ENCODE measurements at places on chromosomes 4 and X.

DNA sequence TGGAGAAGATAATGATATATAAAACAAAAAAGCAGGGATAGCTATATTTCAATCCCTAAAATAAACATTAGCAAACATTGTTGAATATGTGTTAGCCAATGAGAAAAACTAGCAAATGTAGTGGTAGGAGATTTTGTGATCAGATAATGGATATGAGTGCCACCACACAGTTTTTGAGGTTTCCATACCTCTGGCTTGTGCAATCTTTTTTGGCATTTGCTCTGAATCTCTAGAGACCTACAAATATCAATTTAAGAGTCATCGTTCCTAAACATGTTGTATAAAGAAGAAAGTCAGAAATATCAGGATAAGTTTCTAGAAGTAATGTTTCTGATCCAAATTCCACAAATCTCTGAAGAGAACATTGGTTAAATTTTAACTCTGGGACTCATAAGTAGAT is 308.7 kb downstream of the PDGFC start:
- no peak for DNase-seq

DNA sequence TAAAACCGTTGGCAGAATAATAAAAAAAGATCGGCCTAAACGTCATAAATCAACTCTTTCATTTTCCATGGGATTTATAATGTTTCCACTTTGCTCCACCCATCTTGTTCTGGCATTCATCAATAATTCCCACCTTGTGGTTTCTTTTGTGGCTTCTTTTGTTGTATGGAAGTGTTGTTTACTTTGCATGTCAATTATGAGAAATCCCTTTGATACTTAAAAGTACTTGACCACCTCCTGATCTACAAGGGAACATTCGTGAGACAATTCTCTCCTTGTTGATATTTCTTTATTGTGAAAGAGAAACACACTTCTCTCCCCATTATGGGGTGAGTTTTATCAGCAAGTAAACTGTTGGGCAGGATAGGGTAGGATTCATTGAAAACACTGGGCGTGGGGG is 2.8 kb downstream of the AMELX start:
- DNase-seq = no peak

- no peak for DNase-seq
Observed at GRCh38 chr4:31071508-31072486, 351.6 kb downstream of the PCDH7 start.

DNA sequence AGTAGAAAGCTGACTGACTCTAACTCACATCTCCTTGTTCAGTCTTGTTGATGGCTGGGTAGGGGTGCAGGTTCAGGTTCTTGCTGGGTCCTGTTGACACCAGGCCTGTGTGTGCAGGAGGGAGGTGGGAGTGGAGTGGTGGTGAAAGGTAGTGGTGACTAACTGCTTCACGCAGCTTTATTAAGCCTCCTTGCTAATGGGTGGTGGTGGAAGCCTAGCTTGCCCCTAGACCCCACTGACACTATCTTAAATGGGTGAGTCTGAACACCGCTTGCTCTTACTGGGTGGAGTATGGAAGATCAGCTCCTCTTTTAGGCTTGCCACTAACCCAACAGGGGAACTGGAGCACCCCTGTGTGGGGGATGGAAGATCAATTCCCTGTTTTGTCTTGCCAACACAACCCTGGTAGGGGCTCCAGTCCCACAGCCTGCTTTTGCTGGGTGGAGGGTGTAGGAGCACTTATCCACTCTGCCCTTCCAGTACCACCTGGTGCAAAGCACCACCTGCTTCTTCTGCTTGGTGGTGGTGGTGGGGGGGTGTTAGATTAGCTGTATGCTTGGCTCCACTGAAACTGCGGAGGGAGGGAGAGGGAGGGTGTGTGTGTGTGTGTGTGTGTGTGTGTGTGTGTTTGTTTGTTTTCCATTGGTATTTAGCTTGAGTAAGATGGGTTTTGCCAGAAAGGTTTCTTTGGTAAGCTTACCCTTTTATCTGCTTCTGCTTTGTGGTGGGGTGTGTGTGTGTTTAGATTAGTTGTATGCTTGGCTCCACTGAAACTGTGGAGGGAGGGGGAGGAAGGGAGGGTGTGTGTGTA is 25.6 kb downstream of the KDM6A start:
- no peak for DNase-seq

DNA sequence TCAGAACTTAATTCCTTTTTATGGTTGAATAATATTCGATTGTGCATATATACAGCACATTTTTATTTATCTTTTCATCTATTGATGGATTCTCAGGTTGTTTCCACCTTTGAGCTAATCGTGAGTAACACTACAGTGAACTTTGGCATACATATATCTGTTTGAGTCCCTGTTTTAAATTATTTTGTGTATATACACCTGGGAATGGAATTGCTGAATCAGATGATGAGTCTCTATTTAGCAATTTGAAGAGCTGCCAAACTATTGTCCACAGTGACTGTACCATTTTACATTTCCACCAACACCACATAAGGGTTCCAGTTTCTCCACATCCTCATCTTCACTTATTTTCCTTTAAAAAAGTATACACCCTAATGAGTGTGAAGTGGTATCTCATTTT is 166.2 kb upstream of the FGF13 start:
- DNase-seq = no peak

DNA sequence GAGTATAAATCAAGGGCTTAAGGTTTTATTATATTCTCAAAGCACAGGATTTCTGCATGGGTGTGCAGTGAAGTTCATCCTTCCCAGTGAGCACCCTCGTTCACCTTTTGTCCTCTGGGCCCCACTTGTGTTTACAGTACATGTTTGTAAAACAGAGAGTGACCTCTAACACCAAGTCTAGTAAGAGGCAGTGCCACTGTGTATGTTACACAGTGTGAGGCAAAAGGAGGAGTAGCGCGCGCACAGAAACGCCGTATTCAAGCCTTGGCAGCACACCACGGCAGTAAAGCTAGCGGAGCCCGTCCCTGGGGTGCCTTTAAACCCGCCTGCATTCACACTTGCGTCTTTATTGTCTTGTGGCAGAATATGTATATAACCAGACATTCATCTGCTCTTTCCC is 51.9 kb downstream of the CCNI start:
- no peak for DNase-seq

DNA sequence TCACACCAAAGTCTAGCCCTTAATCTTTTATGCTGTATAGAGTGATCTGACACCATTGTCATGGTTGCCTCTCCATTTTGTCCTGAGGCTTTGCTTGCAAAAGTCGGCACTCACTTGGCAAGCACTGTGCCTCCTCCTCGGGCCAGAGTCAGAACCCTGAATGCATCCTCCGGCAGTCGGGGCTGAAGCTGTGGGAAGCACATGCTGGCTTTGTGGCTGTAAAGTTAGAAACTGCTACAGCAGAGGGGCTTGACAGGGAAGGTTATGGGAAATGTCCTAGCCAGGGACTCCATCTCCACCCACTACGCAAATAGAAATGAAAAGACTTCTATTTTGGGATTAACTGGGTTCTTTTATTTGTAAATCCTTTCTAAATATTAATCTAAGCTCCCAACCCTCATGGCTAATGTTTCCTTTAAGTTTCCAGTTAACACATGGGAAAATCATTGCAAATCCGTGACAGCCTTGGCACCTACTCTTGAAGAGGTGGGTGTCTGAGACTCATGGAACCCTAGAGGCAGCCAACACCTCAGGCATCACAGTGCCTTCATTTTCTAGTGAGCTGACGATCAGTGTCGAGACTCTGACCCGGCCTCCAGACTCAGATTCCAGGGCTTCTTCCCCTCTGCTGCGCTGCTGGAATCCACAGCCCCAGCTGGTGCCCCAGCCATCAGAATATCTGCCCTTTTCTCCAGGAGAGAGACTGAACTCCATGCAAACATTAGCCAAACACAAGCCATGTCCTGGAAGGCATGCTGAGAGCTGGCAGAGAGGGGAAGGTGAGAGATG is 7.9 kb upstream of the CLDN24 start:
- DNase-seq = no peak

DNA sequence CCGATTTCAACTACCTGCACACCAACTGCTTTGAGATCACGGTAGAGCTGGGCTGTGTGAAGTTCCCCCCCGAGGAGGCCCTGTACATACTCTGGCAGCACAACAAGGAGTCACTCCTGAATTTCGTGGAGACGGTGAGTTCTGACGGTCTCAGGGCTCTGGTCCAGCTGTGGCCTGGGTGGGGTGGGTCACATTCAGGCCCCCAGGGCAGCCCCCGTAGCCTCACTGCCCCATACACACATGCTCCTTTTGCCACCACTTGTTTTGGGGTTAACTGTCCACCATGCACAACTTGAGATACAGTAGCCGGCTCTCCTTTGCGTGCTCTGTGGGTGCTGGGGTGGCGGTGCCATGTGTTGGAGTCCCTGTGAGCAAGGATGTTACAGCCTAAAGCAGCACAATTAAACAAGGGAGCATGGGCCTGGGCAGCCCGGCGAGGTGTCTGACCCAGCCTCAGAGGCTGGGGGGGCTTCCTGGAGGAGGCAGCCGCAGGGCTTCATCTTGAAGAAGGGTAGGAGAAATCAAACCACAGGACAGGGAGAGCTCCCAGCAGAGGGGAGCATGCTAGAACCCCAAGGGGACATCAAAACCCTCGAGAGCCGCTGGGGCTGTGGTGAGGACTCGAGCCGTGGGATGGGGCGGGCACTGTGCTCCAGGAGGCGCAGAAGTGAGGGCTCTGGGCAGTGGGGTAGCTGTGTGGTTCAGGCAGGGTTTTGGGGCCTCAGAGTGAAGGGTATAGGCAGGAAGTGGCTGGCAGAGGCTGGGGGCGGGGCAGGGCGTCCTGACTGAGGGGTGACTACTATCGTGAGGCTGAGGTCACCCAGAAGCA is 22.0 kb downstream of the CPZ start:
- no peak for DNase-seq

GRCh38 chrX:1162119-1162916 is 50.1 kb downstream of the CRLF2 start:
- no peak for DNase-seq

- no peak for DNase-seq
Observed at GRCh38 chrX:27251369-27251768, 211.8 kb downstream of the PPP4R3C start.

DNA sequence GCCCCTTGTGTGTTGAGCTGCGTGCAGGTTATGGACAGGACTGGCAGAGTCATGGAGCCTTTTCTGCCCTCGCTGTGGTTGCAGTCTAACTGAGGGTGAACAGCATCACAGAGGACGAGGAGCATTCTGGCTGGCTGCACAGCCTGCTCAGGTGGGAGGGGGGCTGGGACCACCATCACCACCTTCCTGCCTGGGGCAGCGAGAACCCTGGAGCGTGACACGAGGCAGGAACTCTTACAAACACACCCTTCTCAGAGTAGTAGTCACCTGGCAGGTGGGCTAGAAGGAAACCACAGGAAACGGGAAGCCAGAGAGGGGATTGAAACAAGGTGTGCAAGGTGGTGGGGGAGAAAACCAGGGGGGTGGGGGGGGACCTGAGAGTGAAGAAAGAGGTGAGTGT is 25.6 kb downstream of the TKTL1 start:
- no peak for DNase-seq

DNA sequence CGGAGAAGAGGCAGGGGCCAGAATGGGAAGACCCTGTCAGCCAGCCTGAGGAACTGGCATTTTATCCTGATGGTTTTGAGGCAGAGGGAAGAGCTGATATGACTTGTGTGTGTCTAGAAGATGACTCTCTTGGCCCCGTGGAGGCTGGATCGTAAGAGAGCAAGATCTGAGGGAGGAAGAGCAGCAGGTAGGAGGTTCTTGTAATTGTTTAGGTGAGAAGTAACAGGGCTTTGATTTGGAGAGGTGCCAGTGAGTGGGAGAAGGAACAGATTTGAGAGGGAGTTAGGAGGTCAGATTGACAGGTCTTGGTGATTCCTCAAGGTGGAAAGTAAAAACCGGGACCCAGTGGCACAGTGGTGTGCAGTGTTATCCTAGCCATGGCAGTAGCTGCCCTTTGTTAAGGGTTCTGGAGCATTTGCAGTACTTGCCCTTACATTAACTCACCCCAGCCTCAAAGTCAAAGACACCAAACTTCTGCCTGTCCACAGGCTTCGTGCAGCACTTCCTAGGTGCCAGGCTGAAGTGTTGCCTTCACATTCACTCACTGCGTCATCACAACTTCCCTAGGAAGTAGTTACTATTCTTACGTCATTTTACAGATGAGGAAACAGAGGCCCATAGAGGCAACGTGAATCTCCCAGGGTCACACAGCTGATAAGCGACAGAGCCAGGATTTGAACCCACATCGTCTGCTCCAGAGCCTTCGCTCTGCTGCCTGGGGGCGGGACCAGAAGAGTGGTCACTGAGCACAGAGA is 23.7 kb downstream of the RTL5 start:
- no peak for DNase-seq

- no peak for DNase-seq
Observed at GRCh38 chrX:153491918-153492317, 2.9 kb upstream of the BGN start.

DNA sequence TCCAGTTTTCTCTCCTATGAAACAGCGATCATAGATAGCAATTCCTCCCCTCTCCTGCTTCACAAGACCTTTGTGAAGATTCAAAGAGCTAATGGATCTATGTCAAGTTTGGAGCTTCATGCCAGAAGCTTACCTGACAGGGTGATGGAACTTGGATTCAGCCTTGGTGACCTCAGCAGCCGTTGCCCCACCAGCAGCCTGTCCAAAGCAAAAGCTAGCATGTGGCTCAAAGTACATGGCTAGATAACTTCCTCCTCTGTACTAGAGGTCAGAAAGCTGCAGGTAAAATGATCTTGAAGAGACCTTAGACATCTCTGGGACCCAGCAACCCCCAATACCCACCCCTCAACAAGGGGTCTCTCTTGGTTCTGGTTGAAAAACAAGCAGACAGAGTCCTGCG is 1.8 kb downstream of the RIPPLY1 start:
- DNase-seq = no peak

DNA sequence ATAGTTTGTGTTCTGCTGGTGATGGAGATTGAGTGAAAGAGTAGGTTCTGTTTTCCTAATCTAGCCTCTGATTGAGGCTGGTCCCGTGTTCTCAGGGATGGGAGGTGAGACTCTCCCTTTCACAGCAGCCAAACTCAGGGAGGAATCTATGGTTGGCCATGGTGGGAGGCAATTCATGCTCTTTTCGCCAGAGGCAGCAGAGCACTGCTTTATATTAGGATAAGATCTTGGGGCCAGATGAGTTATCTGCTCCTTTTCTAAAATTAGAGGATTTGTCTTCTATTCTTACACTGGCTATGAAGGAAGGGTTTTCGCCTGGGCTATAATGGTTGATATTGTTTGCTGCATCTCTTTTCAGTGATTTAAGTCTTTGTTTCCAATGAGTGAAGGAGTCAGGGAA is 63.9 kb upstream of the NLGN4X start:
- DNase-seq = no peak

GRCh38 chr4:112290341-112290740 is 4.6 kb upstream of the TIFA start:
- DNase-seq = no peak

- no peak for DNase-seq
Observed at GRCh38 chrX:134933248-134933647, 57.5 kb upstream of the SMIM10 start.

GRCh38 chr4:6575503-6576240 is 683 bp downstream of the MAN2B2 start:
- DNase-seq = no peak

GRCh38 chr4:149306537-149306936 is 509.1 kb downstream of the IQCM start:
- no peak for DNase-seq

- DNase-seq = no peak
Observed at GRCh38 chr4:87045659-87046058, 110.8 kb downstream of the AFF1 start.

GRCh38 chr4:150056569-150056968 is 21.7 kb upstream of the DCLK2 start:
- no peak for DNase-seq

GRCh38 chr4:36187723-36188333 is 56.5 kb downstream of the ARAP2 start:
- no peak for DNase-seq
